ENCODE measurements at places on chromosomes 7 and 10.

DNA sequence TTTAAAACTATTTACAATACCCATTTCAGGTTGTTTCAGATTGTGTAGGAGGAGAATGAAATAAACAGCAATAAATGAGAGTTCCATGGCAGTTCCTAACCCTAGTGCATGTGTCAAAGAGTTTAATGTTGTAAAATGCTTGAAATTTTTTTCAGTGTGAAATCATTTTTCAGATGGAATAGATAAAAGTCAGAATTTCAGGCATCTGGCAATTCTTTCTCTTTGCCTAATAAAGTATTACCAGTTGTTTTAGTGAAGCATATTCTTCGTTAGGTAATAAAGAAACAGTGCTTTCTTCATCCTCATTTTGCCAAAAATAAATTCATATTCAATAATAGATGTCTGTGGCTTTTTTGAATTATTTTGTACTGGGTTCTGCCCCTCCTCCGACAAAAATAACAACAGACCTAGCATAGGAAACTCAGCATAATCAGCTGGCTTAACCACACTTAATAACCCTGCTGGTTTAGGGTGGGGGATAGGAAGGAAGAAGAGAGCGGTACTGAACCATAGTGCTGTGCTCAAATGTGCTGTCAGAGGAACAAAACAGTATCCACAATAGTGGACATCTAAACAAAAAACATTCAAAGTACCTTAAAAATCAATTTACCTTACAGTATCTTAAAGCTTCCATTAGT lies 39.1 kb downstream of the MINDY3 start:
- DNase-seq: no peak

GRCh38 chr10:101226491-101227428 lies 2.5 kb downstream of the LBX1 start:
- no peak for DNase-seq

- DNase-seq: no peak
These were observed 112.1 kb downstream of the MDFIC start for GRCh38 chr7:115033917-115034459.

DNA sequence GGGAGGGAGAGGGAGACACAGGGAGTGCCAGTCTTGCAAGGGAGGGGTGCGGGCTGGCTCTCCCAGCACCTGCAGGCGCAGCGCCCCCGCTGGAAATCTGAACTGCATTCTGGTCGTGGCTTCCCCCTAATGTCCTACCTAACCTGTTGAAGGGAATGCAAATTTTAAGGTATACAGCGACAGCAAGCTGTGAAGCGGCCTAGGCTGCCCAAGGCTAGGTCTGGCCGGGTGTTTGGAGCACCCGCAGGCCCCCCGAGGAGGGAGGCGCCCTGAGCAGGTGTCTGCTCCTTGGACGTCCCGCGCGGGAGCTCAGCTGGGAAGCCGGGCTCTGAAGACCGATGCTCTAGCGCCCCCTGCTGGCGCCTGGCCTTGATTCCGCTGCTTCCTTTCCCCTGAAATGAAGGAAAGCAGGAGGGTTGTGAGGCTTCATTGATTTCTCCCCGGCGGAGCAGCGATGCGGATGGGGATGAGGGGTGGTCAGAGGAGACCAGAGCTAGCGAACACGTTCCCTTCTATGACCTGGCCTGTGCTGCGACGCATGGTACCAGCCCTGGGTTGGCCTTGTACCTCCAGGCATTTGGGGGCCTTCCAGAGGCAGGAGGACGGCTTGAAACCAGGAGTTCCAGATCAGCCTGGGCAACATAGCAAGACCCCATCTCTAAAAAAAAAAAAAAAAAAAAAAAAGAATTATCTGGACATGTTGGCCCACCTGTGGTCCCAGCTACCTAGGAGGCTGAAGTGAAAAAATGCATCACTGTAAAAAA lies 601.3 kb downstream of the GALNT17 start:
- peak; percentile 18 for DNase-seq

DNA sequence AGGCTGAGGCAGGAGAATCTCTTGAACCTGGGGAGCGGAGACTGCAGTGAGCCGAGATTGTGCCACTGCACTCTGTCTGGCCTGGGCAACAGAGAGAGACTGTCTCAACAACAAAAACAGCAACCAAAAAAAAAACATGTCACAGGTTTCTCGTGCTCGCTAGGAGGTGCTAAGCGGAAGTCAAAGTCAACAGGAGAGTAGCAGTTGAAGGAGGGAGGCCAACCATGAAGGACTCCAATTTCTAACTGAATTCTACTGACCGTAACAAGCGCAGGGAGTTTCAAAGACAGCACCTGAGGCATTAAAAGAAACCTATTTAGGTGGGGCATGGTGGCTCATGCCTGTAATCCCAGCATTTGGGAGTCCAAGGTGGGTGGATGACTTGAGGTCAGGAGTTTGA lies 19.4 kb downstream of the KIN start:
- no peak for DNase-seq

DNA sequence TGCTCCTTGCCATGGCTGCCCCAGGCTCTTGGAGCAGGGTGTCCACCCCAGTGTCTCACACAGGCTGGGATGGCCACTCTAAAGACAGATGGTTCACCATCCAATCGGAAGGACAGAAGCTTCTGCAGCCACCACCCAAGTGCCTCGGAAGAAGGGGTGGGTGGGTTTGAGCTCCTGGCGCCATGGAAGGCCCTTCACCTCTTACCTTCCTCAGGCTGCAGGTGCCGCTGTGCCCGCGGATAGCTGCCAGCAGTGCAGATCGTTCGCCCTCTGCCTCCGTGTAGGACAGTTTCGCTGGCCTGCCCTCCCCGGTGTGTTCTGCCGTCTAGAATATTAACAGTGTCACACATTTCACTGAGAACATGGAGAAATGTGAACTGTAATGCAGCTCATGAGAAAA lies 243.6 kb upstream of the GRB10 start:
- no peak for DNase-seq
